ENCODE measurements at places on chromosomes 16 and 17.

DNA sequence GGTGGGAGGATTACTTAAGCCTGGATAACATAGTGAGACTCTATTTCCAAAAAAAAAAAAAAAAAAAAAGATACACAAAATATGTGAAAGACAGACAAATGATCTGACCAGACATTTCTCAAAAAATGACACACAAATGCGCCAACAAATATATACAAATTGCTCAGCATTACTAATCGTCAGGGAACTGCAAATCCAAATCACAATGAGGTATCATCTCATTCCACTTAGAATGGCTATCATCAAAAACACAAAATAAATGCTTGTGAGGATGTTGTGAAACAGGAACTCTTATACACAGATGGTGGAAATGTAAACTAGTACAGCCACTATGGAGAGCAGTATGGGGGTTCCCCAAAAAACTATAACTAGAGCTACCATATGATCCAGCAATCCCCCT, 62.4 kb downstream of the STX8 start:
- no peak for DNase-seq

GRCh38 chr16:47028767-47029377, 55.4 kb upstream of the DNAJA2 start:
- no peak for DNase-seq

DNA sequence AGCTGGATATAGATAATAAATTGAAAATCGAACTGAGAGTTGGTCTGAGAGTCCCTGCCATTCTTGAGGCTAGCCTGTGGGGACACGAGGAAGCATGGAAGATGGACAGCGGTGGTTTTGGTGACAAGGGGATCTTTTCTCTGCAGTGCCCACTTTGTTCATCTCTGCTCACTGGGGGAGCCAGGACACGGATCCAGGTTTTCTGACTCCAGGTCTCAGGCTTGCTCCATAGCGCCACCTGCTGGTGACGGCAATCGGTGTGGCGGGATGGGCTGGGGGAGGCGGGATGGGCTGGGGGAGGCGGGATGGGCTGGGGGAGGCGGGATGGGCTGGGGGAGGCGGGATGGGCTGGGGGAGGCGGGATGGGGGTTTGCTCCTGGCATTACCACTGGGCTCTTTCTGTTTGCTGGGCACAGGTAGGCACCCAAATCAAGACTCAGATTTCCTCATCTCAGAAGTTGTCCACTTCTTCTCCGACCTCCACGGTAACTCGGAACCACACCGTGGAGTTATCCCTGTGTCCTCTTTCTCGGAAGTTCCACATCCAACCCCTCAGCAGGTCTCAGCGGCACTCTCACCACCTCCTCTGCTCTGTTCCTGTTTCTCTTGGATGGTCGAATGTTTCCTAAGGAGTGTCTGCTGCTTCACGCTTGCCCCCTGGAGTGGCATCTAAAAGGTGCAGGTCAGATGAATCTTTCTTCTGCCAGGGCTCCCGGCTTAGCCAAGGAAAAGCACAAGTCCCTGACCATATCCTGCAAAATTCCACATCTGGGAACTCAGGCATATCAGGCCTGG, 142.4 kb downstream of the CYLD start:
- peak; percentile 48 for DNase-seq

- no peak for DNase-seq
These were observed 27.3 kb downstream of the ZNF778 start for GRCh38 chr16:89244754-89245153.

DNA sequence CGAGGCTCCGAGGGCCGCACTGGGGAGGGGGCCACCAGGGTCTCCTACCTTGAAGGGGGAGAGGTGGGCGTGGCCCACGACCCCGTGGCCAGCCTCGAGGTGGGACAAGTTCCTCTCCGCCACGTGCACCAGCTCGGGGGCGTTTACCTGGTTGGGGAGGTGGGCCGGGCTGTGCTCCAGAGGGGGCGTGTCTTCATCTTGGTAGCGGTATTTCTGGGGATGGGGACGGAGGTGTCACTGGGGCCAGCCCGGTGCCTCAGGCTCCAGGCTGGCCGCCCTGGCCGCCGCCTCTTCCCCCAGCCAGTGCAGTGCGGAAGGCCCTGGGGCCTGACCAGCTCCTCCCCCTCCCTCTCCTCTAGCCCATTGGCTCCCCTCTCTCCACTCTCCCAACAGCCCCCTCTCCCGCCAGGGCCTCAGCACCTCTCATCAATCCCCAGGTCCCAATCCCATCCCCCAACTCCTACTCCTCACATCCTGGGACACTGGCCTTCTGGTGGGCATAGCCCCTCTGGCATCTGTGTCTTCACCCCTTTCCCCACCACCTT, 11.5 kb downstream of the DLG4 start:
- DNase-seq = no peak

DNA sequence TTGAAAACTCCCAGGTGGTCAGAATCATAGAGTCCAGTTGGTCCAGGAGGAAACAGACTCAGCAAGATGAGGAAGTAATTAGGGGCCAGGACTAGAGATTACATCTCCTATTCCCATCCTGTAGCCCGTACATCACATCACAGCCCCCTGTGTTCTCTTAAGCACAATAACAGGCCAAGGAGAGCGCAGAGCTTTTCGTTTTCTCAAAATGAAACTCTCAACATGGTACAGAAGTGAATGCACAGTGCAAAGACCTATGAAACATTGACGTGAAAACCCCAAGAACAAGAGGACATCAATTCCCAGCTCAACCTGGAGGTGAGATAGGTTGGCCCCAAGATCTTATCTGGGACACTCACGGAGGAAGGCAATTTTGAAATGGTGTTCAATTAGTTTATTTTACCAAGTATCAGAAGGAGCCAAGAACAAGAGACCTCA, 9.0 kb downstream of the PIK3R5 start:
- no peak for DNase-seq

DNA sequence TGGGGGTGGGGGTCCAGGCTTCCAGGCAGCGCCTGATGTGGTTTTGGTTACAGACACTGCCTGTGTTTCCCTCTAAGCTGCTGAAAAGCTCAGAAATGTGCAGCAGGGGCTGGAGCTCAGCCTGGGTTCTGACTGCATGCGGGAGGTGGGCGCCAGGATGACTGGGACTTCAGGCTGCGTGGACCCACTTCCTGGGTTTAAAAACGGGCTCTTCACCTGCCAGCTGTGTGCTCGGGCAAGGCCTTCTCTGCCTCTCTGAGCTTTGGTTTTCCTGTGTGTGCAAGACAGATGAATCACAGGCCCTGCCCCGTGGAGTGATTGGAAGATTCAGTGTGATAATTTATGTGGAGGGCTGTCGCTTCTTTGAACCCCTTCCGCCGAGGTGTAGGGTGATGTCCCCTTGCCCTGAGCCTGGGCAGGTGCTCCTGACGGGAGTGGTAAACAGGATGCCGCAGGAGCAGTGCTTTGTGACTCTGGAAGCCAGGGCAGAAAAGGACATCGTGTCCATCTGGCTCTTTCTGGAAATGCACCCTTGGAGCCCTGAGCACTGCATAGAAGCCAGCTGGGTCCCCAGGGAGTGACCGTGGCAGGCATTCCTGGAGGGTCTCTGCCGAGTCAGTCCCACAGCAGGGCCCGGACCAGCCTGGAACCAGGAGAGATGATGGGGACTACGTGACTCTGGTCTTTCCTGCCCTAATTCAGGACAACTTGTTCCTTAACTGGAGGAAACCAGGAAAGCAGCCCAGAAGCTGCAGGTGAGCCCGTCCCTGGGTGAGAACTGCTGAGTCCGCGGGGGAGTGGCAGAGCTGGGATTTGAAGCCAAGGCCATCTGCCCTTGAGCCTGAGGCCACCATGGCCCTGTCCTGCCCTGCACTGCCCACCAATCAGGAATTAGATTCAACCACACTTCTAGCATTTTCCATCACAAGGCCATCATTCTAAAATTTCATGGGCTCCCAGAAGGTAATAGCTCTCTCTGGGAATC, 28.5 kb upstream of the SLC7A5 start:
- DNase-seq = no peak

- no peak for DNase-seq
These were observed 86.8 kb downstream of the RPTOR start for GRCh38 chr17:80631142-80632045.

GRCh38 chr17:12053552-12053951, 32.9 kb downstream of the MAP2K4 start:
- no peak for DNase-seq

DNA sequence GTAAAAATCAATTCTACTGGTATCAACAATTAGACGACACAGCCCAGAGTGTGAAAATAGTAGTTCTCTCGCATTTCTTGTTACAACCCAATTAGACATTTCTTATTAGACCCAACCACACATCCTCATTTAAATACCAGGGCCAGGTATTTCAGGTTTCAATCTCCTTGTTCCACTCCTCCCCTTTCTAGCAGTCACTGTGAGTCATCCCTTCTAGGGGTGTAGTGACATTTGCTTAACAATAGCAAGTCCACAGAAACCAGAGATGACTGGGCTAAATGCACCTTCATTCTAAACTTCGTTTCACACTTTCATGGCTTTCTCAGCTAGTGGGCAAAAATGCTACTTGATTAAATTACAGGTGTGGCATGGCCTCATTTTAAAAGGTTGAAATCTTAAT, 116.9 kb upstream of the CACNG3 start:
- no peak for DNase-seq

GRCh38 chr17:33837281-33837680, 417.8 kb upstream of the CCL2 start:
- DNase-seq = no peak

GRCh38 chr17:43030137-43030767, 5.2 kb downstream of the RND2 start:
- DNase-seq = no peak

- peak; percentile 55 for DNase-seq
These were observed 93.8 kb downstream of the GRIN2A start for GRCh38 chr16:10088380-10088793.

GRCh38 chr16:78551487-78552085, 452.1 kb downstream of the WWOX start:
- no peak for DNase-seq

GRCh38 chr17:70336411-70336810, 167.1 kb downstream of the KCNJ2 start:
- DNase-seq = no peak

DNA sequence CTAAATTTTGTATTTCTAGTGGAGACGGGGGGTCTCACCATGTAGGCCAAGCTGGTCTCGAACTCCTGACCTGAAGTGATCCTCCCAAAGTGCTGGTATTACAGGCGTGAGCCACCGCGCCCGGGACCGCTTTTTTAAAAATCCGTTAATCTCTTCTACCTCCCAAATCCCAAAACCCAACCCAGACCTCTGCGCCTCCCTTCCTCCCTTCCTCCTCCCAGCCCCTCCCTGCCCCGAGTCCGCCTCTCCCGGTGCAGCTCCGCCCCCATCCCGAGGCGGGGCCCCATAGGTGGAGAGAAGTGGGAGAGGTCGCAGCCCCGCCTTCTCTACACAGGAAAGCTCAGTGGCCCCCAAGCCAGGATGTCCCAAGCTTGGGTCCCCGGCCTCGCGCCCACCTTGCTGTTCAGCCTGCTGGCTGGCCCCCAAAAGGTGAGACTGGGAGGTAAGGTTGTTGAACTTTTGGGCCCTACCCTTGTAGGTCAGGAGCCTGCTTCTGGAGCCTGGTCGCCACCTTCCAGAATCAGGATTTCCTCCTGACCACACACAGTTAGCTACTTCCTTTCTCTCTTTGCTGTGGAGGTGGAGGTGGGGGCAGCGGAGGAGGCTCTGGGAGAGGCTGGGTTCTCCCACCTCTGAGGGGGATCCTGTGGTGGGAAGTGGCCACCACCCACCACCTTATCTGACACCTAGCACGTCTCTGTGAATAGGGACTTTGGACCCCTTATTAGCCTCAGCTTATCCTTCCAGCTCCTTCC, at the start of gene TMEM92:
TMEM92 (plus strand) TSS at position 325 of the 755 bp plus-strand sequence; CDS start at position 361, 36 bp downstream.
- DNase-seq = peak; percentile 57

- peak; percentile 96 for DNase-seq
These were observed at the start of gene CCDC43 for GRCh38 chr17:44689477-44690217. CCDC43 (minus strand) TSS chr17:44689776; CDS start chr17:44689753, 23 bp downstream.

GRCh38 chr17:62892061-62892675, 73.9 kb upstream of the TANC2 start:
- DNase-seq = no peak

DNA sequence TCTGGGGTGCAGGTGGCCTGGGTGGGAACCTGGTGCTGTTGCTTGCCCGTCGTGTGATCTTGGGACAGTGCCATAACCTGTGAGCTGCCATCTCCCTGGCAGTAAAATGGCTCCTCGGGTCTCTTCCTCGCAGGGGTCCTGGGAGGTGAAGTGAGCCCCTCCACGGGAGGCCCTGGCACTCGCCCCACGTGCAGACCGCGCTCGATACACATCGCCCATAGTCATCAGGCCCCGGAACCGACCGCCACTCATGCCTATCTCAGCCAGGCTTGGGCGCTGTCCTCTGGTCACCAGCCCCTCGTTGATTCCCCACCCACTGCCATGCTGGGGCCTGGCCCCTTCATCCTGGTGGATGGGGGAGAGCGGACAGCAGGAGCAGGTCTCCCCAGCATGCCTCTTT, 21.5 kb upstream of the OSGIN1 start:
- DNase-seq = no peak

DNA sequence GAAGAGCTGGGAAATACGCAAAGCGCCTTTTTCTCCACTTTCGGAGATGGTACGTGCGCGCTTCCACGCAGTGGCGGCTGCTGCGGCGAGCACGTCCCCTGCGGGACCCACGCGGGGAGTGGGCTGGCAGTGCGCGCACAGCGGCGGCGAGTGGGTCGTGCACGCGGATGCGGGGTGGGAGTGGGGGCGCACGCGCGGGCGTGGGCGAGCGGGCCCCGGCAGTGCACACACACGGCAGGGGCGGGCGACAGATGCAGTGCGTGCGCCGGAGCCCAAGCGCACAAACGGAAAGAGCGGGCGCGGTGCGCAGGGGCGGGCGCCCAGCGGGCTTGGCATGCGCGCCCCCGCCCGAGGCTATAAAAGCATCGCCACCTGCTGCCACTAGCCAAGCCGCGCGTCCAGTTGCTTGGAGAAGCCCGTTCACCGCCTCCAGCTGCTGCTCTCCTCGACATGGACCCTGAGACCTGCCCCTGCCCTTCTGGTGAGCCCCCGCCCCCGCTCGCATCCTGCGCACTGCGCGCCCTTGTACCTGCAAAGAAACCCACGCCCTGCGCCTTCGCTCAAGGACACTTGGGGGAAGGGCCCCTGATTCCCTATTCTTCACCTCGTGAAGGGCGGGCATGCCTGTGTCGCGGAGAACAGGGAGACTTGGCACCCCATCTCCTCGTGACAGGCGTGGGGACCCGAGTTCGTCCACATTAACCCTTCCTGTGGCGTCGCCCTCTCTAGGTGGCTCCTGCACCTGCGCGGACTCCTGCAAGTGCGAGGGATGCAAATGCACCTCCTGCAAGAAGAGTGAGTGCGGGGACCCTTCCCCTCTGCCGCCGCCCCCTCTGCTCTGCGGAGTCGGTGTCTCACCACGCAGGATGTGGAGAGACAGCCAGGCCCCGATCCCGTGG, at the start of gene MT3:
MT3 (plus strand) TSS at position 388 of the 899 bp plus-strand sequence; CDS start at position 451, 63 bp downstream.
- peak; percentile 64 for DNase-seq

- no peak for DNase-seq
These were observed 37.1 kb downstream of the MRC2 start for GRCh38 chr17:62664336-62665120.

- DNase-seq = no peak
These were observed 21.1 kb downstream of the DDX19B start for GRCh38 chr16:70320121-70320520.

- peak; percentile 72 for DNase-seq
These were observed 24.1 kb upstream of the CDH5 start for GRCh38 chr16:66342294-66342900.

- no peak for DNase-seq
These were observed 15.2 kb downstream of the RPH3AL start for GRCh38 chr17:337453-337852.

- no peak for DNase-seq
These were observed 127.8 kb downstream of the SSH2 start for GRCh38 chr17:29802246-29802645.
